ENCODE measurements at places on chromosomes 16 and 17.

GRCh38 chr17:73936908-73937627 lies 266.4 kb upstream of the RPL38 start:
- DNase-seq, result no peak

GRCh38 chr17:55324296-55324978 lies 59.7 kb downstream of the HLF start:
- DNase-seq, result no peak

GRCh38 chr17:5164436-5164835 lies 27.2 kb downstream of the ZNF594 start:
- no peak for DNase-seq

- DNase-seq, result no peak
Measured at GRCh38 chr16:47310792-47311211, 150.1 kb downstream of the ITFG1 start.

DNA sequence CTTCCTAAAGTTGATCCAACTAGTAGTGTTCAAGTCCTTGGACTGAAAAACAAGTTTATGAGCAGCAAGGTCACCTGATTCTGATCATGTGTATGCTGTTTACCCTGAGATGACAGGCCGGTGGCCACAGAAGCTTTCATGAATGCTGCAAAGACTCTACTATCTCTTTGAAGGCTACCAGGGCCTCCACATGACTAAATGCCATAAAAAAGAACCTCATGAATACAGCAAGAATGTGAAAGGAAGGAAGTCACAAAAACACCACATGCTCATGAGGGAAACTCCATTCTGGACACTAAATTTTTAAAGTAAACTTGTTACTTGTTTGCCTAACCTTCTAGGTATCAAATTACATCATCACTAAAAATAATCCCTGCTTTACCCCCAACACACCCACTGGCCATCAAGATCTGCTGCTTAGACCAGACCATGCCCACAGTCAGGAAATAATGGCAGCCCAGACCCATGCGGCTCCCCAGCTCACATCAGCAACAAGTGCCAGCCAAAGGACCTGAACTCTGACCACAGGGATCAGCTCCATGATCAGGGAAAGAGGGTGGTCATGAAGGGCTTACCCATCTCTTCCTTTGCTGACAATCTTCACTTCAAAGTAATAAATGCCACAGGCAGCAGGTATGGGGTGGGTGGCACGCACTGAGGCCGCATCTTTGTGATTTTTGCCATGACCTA lies 1.4 kb downstream of the RANBP10 start:
- no peak for DNase-seq

- DNase-seq, result no peak
Measured at GRCh38 chr16:23216658-23217246, 34.2 kb downstream of the SCNN1G start.

DNA sequence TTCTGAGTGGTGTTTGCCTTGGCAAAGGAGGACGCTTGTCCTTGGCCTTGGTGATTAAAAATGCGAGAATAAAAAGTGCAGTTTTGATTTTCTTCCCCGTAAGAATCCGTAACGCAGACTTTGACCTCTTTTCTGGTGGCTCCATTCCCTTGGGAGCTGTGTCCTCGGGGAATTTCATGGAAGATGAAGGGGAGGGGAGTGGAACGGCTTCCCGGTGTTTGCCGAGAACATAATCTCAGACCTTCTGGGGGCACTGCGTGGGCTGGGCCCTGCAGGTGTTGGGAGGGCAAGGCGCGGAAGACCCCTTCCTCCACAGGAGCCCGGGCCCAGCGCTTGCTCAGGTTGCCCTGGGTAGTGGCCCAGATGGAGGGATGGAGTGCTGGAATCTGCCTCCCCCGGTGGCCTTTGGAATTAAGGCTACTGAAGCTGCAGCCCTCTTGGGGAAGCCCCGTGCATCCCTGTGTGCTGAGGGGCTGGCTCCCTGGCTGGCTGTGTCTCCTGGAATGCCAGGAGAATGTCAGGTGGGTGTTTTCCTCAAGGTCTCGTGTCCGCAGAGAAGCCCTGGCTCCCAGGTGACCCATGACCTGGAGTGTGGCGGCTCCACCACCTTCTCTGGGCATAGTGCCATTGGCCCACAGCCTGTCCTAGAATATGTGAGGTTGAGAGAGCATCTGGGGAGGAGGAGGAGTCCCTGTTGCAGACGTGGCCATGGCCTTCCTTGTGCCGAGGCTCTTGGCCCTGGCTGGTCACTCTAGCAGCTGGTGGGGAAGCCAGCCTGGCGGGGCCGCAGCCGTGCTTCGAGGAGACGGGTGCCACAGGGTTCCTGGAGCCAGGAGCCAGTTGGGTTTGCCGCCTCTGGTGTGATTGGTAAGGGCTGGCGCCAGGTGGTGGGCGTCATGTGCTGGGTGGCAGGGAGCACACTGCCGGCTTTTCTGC lies 3.1 kb downstream of the BAIAP2 start:
- DNase-seq, result no peak

DNA sequence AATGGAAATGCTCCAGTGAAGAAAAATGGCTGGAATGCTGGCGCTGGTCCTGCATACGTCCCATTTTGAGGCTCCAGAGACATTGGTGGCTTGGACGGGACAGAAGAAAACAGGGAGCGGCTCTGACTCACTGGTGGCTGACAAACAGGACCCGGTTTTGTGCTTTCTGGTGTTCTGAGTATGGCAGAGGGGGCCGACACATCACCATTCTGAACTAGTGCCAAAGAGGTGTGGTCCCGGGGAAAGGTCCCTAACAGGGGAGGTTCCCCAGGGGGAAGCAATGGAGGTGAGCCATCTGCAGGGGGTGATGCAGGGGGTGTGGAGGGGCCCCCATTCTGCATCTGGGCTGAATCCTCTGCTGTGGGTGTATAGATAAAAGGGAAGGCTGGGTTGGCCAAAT lies 8.3 kb downstream of the ANKRD40 start:
- no peak for DNase-seq

Data from NCI-H1092 treated with DMSO at 0.1 percent for 48 hours (cell line).